Activated CD4-positive, alpha-beta T cell treated with anti-CD3 and anti-CD28 coated beads, Interleukin-2, amount 50 U/mL, for 48 hours (primary cell): ENCODE measurements at places on chromosomes 3 and 15.
A peak's percentile ranks its signal among the peaks of the same experiment; 100 is the strongest.

DNA sequence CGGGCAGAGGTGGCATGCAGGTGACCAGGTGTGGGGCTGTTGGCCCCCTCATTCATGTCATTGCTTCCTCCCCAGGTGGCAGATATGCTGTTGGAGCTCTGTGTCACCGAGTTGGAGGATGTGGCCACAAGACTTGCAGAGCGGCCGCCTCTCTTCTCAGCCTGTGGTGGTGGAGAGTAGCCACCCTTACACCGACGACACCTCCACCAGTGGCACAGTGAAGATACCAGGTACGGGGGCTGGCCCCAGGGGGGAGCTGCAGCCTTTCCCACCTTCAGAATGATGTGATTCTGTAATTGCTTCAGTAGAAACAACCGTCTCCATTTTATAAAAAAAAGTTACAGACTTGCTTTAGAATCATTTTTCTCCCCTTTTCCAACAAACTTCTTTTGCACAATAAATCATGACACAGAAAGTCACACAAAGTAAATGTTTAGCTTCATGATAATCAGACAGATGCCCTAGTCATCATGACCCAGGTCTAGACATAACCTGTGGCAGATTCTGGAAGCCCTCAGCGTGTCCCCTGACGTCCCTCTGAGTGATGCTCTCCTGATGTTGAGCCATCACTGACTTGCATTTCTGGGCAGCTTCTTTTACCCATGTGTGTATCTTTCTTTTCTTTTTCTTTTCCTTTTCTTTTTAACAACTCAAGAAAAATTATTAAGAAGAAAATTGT is 76.0 kb upstream of the FAN1 start:
- no peak for DNase-seq

GRCh38 chr15:64144192-64144564 is 7.4 kb upstream of the SNX22 start:
- no peak for DNase-seq

- DNase-seq: no peak
Measured at GRCh38 chr3:37662785-37663184, 198.9 kb upstream of the CTDSPL start.

DNA sequence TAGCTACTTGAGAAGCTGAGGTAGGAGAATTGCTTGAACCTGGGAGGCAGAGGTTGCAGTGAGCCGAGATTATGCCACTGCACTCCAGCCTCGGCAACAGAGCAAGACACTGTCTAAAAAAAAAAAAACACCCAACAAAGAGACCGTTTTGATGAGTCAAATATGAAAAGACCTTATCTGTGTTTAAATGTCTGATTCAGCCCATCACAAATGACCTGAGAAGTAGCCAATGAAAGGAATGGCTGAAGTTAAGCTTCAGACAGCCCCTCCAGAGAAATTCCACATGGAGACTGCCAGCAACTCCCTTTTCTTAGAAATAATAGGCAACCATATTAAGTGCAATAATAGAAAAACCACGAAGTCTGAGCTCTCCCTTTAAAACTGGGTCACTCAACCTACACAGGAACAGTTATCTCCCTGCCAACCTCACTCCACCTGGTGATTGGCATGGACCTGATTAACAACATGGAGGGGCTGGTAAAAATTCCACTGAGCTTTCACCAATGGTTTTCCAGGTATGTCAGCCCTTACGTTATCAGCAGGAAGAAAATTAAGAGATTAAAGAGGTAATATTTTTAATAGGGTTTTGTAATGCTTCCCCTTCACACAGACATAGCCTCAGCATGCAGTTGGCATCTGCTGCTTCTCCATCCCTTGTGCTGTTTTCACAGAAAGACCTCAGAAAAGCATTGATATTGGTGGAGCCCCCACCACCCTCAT is 238.1 kb upstream of the STT3B start:
- DNase-seq: no peak

- no peak for DNase-seq
Measured at GRCh38 chr3:183629546-183630301, 5.7 kb upstream of the KLHL24 start.

GRCh38 chr3:12138044-12138443 is 20.7 kb downstream of the TIMP4 start:
- peak; percentile 49 for DNase-seq

DNA sequence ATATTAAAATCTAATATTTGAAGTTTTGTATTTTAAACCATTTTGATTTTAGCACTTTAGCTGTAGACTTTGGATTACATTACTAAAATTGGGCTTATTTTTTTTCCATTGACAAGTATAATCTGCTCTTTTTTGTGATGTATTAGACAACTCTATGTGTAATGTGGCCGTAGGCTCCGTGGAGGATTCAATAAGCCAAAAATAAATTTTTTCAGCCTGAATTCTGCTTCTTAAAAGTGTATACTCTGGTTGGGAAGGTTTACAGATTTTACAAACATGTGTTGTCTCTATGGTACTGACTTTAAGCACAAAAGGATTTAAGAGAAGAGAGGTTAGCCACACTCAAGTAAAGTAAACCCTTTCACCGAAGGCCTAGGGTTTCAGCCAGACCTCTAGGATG is 110.8 kb downstream of the PLCL2 start:
- no peak for DNase-seq

GRCh38 chr3:44568561-44568960 is 13.6 kb downstream of the ZKSCAN7 start:
- DNase-seq: no peak

DNA sequence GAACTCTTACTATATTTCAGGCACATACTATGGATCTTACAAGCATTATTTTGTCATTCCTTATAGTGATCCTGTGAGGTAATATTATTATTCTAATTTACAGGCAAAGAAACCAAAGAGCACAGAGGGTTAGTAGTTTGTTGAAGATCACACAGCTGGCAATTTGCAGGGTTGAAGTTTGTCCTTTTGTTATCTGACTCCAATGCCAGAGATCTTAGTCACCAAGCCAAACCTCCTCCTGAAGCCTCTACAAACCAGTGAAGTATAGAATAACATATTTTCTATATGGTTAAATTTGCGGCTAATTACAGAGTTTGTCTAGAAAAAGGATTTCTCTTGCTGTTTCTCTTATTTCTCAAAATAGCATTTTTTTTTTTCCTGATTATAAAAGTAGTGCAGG is 11.2 kb downstream of the ISLR2 start:
- DNase-seq: no peak

- no peak for DNase-seq
Measured at GRCh38 chr3:159852266-159852665, 136.4 kb upstream of the IL12A start.

- no peak for DNase-seq
Measured at GRCh38 chr3:151567477-151567876, 106.6 kb upstream of the IGSF10 start.

DNA sequence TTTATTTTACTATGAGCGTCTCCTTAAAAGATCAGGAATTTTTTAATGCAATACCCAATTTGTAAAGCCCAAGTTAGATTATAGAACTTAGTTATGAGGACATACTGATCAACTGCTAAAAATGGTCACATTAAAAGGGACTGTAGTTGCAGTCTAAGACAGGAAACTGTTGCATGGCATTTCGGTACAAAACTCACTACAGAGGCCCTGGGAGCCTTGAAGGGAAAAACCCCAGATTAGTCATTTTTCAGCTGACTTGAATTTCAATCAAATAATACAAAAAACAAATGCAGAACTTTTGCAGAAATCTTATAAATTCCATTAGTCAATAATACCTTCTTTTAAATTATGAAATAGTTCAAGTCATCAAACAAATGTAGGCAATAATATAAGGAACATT is 6.9 kb upstream of the PTX3 start:
- DNase-seq: no peak
